Tibial nerve (tissue), 4 donors: ENCODE measurements at places on chromosomes 6 and 20. TPM values are rescaled to one million over a fixed set of nuclear protein-coding genes. Genes with fewer than 3 reads are reported as not detected.
A peak's percentile ranks its signal among the peaks of the same experiment; 100 is the strongest.

The SNAP25 gene
- total RNA-seq = not detected

The CST5 gene
- not detected for total RNA-seq

The MATN4 gene
- not detected for total RNA-seq

The NKAIN2 gene
- 15.1 TPM for total RNA-seq

- DNase-seq = no peak
These were observed 1.5 kb upstream of the GNRH2 start for GRCh38 chr20:3041854-3042409.

- peak; percentile 77 for DNase-seq
These were observed 5.5 kb downstream of the PTGIS start for GRCh38 chr20:49562311-49563014.

- no peak for DNase-seq
These were observed 57.6 kb upstream of the JAG1 start for GRCh38 chr20:10731190-10731965.

GRCh38 chr6:135014353-135014832, 40.2 kb downstream of the HBS1L start:
- DNase-seq = no peak

GRCh38 chr20:34713194-34713943, 9.2 kb downstream of the TP53INP2 start:
- DNase-seq = no peak

DNA sequence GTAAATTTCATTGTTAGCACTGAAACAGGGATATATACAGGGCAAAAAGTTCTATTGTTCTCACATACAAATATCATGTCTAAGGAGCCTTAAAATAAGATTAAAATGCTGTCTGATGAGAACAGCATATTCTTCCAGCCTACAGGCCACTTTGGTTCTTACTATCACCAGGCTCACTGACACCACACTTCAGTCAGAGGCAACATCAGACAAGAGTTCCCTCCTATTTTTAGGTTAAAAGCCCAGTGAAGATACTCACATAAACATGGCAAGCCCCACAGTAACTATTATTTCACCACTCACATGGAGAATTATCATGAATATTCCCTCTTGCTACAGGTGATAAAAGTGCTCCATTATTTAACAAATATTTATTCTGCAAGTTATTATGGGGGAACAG, 175.8 kb downstream of the ISM1 start:
- no peak for DNase-seq
